ENCODE measurements at places on chromosomes 11 and 22. TPM values are rescaled to one million over a fixed set of nuclear protein-coding genes. Genes with fewer than 3 reads are reported as not detected.
A peak's percentile ranks its signal among the peaks of the same experiment; 100 is the strongest.

PRDM10 gene
- 8.8 TPM for polyA plus RNA-seq

DNA sequence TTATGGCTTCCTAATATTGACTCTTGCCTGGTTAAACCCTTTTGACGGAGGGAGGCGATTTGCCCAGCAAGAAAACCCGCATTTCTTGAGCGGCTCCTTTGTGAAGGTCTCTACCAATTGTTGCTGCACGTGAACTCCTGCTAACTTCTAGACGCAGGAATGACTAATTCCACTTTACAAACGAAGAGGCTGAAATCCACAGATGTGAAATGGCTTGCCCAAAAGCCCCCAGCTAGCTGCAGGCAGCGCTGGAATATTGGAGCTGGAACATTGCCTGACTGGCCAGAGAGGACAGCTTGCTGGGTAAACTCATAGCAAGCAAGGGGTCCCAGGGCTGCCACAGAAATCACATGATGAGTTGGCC lies 542 bp downstream of the GCAT start:
- DNase-seq: no peak

DNA sequence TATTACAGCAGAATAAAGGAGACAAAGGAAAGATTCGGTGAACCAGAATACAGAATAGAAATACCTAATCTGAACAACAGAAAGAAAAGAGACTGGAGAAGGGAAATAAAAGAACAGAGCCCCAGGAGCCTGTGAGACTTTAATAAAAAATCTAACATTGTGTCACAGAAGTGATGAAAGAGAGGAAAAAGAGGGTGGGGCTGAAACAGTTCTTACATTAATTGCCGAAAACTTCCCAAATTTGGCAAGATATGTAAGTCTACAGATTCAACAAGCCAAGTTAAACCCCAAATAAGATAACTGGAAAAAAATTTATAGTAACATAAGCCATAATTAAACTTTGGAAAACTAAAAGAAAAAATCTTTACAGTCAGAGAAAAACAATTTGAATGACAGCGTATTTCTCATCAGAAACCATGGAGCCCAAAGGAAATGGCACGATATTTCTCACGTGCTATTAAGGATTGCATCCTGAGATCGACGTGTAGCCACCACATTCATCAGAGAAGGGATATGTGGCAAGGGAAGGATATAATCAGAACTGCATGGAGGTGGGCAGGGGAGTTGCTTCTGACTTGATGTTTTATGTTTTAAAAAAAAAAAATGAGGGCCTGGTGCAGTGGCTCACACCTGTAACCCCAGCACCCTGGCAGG lies 73.9 kb downstream of the SGSM3 start:
- DNase-seq: no peak

DNA sequence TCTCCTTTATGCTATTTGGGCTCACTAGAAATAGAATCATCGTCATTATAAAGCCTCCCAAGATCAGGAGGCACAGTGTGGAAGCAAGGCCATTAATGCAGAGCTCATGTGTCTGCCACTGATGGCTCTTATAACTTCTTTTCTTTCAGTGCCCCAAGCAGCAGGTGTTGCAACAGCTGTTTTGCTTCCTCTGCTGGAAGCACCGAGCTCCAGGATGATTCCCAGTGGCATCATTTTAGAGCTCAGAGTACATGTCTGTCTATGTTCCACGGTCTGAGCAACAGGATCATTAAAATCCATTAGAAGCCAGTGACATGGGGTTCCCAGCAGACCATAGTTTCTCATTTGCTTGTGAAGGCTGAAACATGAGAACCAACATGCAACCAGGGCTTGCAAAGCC lies 803.0 kb upstream of the FAT3 start:
- DNase-seq: peak; percentile 7

- no peak for DNase-seq
These were observed 6.3 kb upstream of the KCNJ5 start for GRCh38 chr11:128884703-128885338.

CRYBA4 gene
- polyA plus RNA-seq: not detected
